ENCODE measurements at places on chromosomes 11 and 22.

DNA sequence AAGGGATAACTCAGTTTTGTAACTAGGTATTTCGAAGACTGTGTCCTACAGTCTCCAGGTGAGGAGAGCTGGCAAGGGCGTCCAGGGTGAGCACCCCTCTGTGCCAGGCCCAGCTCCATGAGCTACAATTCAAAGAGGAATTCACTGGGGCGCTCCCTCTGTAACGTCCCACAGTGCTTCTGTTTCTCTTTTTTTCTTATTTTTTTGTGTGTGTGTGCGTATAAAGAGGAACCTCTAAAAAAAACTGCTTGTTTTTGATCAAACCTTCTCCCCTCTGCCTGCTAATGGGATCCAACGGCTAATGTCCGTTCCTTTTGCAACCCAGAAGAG is 17.1 kb downstream of the ASCC2 start:
- no peak for DNase-seq

DNA sequence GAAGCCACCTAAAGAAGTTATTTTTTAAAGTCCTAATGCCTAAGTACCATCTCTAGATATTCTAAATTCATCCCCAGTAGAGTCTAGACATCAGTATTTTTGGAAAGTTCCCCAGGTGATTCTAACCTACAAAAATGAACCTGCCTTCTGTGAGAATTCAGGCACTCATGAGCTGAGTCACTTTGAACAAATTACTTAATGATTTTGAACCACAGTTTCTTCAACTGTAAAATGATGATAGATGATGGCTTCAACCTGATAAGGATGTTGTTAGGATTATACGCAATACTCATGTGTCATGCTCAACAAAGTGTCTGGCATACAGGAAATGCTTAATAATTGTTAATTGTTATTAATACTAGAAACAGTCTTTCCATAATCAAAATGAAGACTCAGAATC is 82.8 kb upstream of the OR5AK2 start:
- DNase-seq, result no peak

GRCh38 chr11:83002053-83002452 is 69.6 kb downstream of the RAB30 start:
- DNase-seq, result peak; percentile 12

- no peak for DNase-seq
These were observed 132.3 kb downstream of the COMMD9 start for GRCh38 chr11:36156817-36157519.

DNA sequence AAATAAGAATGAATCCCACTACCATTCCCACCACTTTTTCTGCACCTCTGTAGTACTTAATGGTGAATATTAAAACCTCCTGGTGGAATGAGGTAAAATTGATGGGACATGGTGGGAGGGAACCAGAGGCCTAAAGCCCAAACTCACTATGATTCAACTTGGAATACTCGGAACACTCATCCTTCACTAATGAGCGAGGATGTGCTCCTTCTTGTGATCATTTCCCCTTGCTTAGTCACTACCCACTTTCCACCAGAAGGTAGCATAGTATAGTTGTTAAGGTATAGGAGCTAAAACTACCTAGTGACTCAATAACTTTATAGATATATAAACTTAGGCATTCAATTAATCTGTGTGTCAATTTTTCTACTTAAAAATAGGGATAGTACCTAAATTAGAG is 728.9 kb downstream of the OPCML start:
- no peak for DNase-seq

GRCh38 chr11:113862435-113862834 is 12.9 kb downstream of the USP28 start:
- no peak for DNase-seq

GRCh38 chr11:12882670-12883069 is 126.4 kb upstream of the RASSF10 start:
- no peak for DNase-seq

DNA sequence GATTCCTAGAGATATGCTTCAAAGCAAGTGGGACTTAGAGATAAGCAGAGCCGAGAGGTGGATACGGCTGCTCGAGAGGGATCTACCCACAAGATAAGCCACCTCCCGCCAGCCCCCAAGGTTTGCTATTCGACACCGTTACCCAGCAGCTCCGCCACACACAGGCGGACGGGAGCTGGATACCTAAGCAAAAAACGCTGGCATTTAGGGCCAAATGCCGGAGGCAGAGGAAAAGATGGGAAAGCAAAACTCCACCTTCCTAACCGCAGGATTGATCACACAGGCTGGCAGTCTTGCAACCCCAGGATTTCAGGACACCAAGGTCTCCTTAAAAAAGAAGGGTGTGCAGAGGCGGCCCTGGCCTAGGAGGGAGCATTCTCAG is 709 bp downstream of the FTH1 start:
- peak; percentile 25 for DNase-seq

DNA sequence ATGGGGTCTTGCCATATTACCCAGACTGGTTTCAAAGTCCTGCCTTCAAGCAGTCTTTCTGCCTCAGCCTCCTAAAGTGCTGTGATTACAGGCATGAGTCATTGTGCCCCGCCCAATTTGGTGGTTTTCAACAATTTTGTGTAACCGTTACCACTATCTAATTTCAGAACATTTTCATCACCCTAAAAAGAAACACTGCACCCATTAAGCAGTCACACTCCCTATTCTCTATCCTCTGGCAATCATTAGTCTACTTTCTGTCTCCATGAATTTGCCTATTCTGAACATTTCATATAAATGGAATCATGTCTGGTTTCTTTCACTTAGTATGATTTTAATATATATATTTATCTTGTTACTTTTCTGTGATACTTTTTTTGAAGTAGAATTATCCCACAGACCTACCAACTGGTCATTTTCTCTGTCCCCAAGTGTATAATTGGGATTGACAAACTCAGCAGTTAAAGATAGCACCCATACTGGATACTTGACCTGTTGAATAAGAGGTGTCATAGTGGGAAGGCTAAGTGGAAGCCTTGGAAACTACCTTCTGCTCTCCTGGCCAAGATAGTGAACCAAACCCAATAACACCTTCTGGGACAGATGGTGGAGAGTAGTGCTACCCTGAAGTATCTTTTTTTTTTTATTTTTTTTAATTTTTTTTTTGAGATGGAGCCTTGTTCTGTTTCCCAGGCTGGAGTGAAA is 64.8 kb downstream of the STIM1 start:
- peak; percentile 72 for DNase-seq

GRCh38 chr11:133239575-133239974 is 292.7 kb downstream of the OPCML start:
- no peak for DNase-seq

DNA sequence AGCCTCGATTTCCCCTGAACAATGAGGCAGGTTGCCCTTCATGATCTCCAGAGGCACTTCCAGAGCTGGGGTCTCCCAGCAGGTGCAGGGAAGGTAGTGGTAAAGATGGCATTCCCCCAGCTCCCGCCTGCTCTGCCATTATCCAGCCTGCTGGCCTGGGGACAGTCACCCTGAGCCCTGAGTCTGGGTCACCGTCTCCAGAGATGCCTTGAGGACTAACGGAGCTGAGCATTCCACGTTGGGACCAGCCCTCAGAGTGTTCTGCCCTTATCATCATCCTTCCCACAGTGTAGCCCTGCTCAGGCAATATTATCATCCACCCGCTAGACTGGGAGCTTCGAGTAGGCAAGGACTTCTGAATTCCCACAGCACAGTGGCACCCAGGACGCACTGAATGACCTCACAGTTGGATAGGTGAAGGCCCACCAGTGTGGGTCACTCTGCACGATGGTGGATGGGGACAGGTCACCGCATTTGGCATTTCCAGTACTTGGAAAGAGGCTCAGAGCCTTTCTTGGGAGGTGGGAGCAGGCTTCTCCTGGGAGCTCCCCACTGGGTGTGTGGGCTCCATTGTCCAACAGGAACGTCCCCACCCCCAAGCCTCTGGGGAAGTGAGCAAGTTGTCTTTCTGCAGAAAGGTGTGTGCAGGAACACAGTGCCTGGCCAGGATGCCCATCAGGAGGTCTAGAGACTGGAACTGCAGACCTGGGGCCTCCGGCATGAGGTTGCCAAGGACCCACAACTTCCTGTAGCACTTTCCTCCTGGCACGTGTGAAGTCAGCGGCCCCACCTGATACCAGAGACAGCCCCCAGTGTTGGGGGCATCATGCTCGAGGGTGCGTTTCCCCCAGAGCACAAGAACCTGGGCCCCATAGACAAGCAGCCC is 51.4 kb upstream of the WNT7B start:
- DNase-seq, result no peak

GRCh38 chr11:123487157-123487744 is 57.2 kb downstream of the GRAMD1B start:
- DNase-seq, result no peak

DNA sequence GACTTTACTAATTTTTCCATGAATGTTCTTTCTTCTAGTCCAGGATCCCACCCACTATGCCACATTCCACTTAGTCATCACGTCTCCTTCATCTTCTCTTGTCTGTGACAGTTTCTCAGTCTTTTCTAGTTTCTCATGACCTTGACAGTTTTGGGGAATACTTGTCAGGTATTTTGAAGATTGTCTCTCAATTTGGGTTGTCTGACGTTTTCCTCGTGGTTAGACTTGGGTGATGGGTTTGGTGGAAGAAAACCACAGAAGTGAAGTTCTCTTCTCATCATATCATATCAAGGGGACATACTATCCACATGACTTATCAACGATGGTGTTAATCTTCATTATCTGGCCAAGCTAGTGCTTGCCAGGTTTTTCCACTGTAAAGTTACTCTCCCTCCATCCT is 102.4 kb downstream of the LRRC32 start:
- DNase-seq, result no peak

- no peak for DNase-seq
These were observed 11.4 kb upstream of the MSANTD2 start for GRCh38 chr11:124811399-124812125.

DNA sequence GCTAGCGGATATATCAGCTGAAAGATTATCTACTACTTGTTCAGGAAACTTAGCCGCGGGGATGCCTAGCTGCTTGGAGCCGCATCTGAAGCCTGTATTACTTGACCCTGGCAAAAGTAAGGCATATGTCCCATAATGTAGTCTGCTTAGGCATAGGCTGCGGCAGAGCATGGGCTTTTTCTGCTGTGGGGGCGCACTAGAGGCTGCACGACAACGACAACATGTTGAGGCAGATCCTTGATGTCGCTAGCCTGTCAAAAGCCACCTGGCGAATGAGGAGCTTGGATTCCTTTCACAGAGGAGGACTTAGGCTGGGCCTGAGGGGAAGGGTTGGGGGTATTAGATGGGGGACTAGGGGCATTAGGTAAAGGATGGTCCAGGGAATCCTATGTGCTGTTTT is 1.1 kb upstream of the OR52N2 start:
- DNase-seq, result no peak

GRCh38 chr22:30214703-30215407 is 31.7 kb downstream of the LIF start:
- DNase-seq, result no peak

DNA sequence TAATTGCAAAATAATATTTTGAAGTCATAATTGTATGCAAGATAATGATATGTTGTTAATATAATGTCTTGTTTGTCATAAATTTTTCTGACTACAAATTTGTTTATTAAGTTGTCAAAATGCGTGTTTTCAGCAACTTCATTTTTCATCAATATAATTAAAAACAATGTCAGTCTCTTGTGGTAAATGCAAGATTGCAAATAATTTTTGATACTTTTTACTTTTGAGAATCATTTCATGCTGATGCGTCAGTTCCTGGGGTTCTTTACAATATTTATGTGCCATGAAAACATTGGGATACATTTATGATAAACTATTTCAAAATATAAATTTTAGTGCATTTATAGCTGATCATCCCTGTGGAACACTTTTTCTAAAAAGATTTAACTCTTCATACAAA is 1504.8 kb downstream of the BRD1 start:
- DNase-seq, result no peak

DNA sequence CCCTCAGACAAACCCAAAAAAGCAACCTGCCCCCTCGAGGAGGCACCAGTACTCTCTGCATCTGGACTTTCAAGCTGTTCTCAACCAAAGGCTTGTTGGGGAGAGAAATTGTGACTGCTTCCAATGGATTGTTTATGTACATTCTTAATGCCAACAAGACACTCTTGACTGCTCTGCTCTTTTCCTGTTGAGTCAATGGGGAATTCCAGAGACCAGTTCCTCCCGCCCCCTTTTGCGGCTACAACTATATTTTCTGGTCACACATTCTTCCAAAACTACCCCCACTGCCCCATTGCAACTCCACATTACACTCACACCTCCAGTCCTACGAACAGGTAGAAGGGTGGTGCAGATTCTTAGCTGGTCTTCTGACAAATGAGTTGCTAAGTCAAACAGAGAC is 187.0 kb downstream of the DSCAML1 start:
- DNase-seq, result no peak

- DNase-seq, result no peak
These were observed 152.8 kb upstream of the NTM start for GRCh38 chr11:131217313-131218310.

DNA sequence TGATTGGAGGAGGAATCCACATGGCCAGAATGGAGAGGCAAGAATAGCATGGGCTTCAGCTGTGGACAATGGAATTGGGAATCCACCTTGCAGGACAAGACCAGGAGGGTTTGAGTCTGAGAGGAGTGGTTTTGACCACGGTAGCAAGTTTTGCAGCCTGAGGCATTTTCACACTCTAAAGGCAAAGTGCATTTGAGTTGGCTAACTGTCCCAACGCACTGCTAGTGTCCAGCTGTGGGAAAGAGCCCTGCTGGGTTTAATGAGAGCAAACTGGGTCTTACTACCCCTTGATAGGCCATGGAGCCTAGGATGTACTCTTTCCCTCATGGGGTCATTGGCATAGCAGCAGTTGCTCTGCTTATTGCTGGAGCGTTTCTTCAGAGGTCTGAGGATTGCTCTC is at the start of gene OR5B2:
Gene OR5B2 (minus strand): TSS at position 101 of the 400 bp plus-strand sequence. CDS start 4,860 bp downstream, outside the sequence.
- no peak for DNase-seq

DNA sequence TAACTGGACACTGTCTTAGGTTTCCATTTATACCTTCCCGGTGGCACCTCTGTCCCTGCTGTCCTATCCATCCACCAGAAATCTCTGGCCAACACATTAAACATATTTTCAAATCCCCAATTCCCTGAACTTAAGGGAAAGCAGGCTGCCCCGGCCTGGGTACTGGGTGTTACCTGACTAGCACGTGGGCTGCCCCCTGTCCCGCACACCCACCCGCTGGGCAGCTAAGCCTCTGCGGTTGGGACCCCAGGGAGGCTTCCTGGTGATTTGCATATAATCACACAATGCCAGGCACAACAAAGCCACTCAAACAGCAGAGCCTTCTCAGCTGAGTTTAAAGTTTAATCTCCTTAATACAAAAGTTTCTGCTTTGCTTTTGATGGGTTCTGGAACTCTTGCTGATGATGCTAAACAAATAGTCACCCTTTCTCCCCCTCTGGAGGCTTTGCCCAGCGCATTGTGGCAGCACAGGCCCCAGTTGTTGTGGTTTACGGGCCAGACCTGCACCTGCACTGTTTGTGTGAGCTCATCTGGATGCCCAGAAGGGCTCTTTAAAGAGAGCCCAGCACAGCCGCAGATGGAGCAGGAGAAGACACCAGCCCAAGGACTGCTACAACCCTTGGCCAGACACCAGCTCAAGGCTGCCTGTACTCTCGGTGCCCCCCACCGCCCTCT is 59.9 kb upstream of the POU2AF1 start:
- DNase-seq, result no peak

Measured in CD4-positive, alpha-beta T cell treated with Interleukin-6 at 100 ng/mL for 8 hours (primary cell).